ENCODE measurements at places on chromosomes 1 and 21. TPM values are rescaled to one million over a fixed set of nuclear protein-coding genes. Genes with fewer than 3 reads are reported as not detected.

DNA sequence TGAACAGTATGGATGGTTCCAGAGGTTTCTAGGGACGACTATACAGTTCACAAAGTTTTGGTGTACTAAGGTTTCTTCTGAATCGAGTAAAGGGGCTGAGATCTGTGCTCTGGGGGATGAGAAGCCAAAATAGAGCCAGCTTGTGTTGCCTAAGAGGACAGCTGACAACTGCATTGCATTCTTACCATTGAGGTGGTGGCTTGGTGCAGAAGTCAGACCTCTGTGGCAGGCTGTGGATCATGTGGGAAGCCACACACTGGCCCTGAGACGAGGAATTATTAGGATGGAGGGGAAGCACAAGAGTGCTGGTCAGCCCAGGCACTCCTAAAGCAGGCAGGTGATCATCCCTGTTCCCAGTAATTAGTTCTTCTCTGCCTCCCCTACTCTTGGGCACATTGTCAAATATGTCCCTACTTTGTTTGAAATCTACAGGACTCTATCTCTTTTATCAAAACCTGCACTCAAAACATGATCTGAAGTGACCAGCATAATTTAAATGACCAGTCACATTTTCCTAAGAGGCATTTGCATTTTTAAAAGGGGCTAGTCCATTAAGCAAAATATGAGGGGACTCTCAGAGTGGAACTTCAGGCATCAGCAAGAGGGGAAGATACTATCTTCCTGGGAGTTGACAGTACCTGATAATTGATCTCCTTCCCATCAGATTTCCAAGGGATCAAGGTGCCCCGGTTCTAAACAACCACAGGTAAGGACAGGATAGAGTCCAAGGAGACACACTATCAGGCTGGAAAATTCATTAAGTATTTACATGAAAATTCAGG, at the start of gene FCRLB:
Gene FCRLB (plus strand): TSS at position 589 of the 782 bp plus-strand sequence. CDS start 1,129 bp downstream, outside the sequence.
- no peak for DNase-seq

GRCh38 chr1:172005856-172006255, 164.6 kb downstream of the DNM3 start:
- peak; percentile 84 for DNase-seq

GRCh38 chr21:41711416-41712007, 55.3 kb downstream of the RIPK4 start:
- no peak for DNase-seq

- DNase-seq: no peak
These were observed 43.9 kb upstream of the COL6A2 start for GRCh38 chr21:46054031-46054430.

Gene SPRR5
- total RNA-seq: not detected

Gene NBPF8
- total RNA-seq: 21.5 TPM

Gene OR2W3
- 1.2 TPM for total RNA-seq

Measured in mammary epithelial cell (primary cell).